ENCODE measurements at places on chromosomes 2 and 18.

DNA sequence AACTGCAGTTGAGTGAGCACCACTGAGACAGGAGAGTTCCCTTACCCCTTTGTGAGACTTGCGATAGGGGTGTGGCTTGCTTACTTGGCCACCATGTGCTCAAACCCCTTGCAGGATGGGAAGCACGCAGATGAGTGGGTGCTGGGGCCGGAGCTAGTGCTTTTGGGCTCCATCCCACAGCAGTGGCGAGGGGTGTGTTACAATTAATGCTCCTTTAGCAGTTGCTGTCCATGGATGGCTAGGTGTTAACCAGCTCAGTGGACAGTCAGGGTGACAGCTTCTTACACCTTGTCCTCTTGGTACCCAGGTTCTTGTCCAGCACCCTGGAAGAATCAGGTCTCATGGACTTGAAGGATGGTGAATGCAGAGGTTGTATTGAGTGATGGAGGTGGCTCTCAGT lies 103.9 kb downstream of the SH3RF3 start:
- DNase-seq: no peak

GRCh38 chr2:206979922-206980321 lies 40.6 kb downstream of the CPO start:
- no peak for DNase-seq

DNA sequence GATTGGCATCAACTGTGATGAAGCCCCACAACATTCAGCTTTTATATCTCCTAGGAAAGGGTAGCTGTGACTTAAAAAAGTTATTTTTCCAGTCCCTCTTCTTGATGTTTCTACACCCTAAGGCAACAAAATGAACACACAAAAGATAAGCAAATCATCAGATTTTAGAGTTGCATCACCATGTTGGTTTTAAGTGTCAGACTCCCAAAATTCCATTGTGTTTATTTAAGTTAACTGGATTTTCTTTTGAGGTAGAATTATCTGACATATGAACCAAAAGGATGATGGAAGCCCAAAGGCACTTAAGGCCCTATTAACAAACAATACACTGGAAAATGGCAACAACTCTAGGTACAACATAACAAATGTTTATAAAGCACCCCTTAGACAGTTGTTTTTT lies 261.7 kb upstream of the SLC39A10 start:
- no peak for DNase-seq

DNA sequence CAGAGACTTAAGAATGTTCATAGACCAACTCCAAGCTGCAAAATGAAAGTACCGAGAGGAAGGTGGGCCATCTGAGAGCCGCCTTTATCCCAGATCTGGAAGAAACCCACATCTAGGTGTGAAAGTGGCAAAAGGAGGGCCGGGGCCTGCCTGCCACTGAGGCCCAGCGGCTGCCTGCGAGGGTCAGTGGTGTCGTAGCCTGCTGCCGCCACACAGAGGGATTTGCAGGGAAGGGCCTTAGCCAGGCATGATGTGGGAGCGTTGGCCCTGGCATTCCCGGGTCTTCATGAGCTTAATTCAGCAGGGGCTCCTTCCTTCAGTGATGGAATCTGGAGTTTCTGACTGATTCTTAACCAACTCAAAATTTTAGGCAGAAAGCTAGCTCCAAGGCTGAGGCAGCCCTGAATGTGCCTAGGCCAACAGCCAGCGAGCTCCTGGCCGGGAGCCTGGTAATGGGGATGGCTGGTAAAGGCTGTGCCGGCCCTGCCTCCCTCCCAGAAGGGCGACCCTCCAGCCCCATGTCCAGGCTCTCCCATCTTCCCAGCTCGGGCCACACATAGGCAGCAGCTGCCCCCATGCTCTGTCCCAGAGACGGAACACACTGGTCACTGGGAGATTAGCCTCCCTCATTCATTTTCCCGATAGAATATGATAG lies 230.1 kb downstream of the AGAP1 start:
- no peak for DNase-seq

DNA sequence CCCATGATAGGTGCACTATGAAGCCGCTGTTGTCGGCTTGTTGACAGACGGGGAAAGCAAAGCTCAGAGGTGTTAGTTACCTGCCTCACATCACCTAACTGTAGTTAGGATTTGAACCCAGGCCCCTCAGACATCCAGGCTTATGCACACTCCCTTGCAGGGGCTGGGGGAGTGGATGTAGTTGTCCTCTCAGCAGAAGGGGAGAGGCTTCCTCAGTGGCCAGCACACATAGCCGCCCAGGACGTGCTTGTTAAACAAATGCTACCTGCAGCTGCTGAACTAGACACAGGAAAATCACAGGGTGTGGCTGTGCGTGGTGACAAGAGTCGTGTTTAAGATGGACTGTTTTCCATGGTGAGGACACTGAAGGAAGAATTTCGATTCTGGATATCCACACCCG lies 39.2 kb downstream of the GREB1 start:
- peak; percentile 64 for DNase-seq

DNA sequence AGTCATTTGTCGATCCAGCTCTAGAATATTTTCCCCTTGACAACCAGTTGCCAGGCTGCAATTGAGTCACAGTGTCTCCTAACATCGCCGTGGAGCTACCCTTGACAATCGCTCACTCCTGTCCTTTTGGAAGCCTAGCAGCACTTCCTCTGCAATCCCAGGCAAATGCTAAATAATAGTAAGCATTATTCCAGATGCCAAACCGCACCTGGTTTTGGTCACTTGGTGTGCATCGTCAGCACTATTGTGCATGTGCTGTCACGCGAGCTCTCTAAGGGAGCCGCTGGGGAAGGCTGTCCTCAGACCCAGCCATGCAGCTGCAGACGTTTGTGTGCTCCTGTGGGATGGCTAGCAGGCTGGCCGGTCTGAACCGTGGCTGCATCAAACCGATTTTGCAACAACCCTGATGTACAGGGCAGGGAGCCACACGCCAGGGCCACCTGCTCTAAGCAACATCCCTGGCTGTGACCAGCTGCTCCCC lies 549.5 kb upstream of the ID2 start:
- DNase-seq: peak; percentile 33

GRCh38 chr2:167555098-167555720 lies 666.9 kb downstream of the XIRP2 start:
- DNase-seq: no peak

GRCh38 chr2:155418753-155419152 lies 720.3 kb downstream of the KCNJ3 start:
- DNase-seq: no peak

GRCh38 chr2:156474401-156474800 lies 38.2 kb downstream of the GPD2 start:
- no peak for DNase-seq

GRCh38 chr2:219352448-219353023 lies 20.0 kb upstream of the RESP18 start:
- peak; percentile 56 for DNase-seq

DNA sequence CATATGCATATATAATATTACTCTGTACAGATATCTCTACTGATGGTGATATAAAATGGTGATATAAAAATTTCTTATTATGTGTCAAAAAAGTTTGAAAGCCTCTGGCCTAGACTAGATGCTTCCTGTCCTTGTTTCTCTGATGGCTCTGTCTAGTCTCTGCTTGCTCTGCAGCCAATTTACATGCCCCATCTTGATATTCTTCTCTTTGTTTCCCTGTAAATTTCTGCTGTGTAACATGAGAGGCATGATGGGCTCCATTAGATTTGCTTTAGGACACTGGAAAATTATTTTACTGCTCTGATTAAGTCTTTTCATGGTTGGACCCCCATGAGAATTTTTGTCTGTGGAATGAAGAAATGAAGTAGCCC lies 24.3 kb downstream of the BABAM2 start:
- no peak for DNase-seq

GRCh38 chr2:26913606-26913998 lies 56.8 kb upstream of the MAPRE3 start:
- peak; percentile 22 for DNase-seq

DNA sequence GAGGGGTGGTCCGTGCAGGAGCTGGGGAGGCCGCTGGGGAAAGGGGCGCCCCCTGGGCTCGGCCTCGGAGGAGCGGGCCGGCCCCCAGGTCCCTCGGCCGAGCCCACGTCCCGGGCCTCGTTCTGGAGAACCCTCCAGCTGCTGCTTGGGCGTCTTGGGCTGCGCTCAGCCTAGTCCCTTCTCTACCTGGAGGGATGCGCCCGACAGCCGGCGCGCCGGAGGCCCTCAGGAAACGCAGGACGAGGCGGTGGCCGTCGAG lies 293 bp upstream of the D2HGDH start:
- no peak for DNase-seq

- no peak for DNase-seq
Observed at GRCh38 chr2:102181376-102181775, 5.4 kb upstream of the IL1RL2 start.

GRCh38 chr2:27960237-27960912 lies 69.8 kb downstream of the BABAM2 start:
- peak; percentile 87 for DNase-seq

DNA sequence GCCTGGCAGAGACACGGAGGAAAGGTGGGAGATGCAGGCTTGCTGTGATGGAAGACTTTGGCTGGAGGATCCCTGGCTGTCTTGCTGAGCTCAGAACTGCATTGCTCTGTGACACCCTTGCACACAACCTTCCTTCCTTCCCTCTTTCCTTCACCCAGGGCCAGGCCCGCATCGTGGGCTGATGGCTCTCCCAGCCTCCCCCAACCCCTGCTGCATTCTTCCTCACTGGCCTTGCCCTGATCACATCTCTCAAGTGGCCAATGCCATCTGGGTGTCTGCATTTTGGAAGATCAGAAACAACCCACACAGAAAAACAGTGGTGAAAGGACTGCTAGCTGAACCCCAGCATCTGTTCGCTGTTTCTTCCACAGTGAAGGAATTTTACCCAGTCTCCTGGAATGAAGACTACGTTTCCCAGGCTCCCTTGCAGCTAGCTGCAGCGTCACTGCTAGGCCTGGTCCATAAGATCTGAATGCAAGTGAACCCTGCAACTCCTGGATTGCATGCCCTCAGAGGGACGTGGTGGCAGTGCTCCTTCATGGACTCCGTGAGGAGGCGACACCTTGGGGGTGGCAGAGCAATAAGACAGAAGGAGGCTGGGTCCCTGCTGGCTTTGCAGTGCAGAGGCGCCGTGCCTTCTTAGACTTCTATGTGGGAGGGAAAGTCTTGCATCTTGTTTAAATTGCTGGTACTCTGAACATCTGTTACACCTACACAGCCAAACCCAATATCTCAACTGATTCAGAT lies 78.9 kb upstream of the YWHAQ start:
- no peak for DNase-seq

DNA sequence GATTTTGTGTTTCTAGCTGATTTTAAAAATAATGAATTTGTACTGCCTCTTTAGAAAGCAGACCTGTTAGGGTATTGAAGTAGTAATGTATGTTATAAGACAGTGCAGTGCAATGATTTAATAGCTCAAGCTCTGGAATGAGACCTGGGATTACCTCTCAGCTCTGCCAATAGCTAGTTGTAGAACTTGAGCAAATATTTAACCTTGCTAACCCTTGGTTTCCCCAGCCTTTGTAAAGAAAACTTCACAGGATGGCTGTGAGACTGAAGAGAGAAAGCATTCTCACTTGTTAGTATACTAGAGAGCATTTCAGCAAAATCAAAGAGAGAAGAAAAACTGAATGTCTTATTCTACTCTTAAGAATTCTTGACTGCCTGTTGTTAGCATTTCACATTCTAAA lies 293.9 kb downstream of the KIAA1328 start:
- DNase-seq: no peak

- no peak for DNase-seq
Observed at GRCh38 chr2:129428086-129428660, 551.3 kb upstream of the RAB6C start.

DNA sequence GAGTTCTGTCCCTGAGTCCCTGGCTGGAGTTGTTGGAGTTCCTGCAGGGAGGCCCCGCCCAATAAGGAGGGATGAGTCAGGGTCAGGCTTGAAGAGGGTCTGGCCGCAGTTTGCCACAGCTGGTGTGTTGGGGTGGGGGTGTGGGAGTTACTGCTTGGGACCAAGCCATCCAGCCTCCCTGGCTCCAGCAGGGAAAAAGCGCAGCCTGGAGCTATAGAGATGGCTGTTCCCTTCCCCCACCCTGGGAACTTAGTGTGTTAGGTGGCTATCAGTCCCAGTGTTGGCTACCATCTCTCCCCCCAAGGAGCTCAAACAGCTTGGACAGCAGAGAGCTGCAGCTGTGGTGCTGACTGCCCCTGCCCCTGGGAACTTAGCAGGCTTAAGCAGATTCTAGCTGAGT lies 13.2 kb upstream of the TANK start:
- DNase-seq: peak; percentile 67

GRCh38 chr2:62076980-62077638 lies 118.8 kb upstream of the B3GNT2 start:
- DNase-seq: no peak

DNA sequence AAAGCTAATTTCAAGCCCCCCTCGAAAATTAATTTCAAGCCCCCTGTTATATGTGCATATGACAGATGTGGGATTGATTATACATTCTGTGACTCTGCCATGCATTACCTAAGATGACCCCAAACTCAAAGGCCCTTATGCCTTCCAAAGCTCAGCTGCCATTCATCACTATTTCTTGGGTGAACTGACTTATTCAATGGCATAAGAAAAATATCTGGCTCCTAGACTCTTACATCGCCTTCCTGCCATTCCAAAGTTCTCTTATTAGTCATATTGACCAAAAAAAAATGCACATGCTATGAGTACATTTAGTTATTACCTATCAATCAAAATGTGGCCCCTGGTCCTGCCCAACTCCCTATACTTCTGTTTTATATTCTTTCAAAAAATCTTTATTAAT lies 291.8 kb upstream of the CHAC2 start:
- DNase-seq: no peak

DNA sequence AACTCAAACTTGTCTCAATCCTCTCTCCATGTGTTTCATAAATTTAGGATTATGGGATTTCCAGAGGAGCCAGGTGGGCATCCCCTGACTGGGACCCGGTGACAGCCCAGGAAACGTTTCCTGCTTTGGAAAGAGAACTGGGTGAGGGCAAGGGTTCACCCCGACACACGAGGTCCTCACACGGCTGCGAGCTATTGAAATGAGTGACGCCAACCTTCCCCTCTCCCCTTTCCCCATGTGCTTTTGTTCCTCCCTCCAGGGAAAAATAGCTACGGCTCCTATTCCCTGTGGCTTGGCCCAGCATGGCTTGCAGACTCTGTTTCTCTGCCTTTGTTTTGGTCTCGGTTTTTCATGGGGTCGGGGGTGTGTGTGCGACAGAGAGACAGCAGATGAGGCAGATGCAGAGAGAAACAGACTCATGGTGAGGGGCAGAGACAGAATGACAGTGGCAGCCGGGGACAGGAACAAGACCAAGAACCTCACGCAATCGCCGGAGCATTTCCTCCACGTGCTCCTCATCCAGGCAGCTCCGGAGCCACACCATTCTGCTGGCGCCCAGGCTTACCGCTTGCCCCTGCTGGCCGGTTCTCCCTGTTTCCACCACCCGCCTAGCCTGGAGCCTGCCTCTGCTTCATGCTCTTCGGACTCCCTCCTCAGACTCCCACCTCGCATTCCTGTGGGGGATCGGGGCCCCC lies 238.5 kb downstream of the DYSF start:
- DNase-seq: no peak

DNA sequence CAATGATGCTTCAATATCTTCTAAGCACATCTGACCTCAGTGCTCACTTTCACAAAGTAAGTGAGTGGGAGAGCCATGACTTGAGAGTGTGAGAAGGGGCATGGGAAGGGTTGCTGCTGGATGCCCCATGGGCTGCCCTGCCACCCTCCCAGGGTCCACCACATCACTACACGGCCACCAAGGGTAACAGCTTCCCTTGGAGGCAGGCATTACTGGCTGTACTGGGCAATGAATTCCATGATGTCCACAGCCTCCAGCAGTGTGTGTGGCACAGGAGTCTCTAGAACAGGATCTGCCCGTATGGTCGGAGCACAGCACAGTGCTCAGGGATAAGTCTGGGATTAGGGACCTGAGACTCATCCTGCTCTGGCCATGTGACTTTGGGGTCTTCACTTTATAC lies 481.0 kb upstream of the MYT1L start:
- DNase-seq: no peak
